ENCODE measurements at places on chromosomes 16 and 17.
A peak's percentile ranks its signal among the peaks of the same experiment; 100 is the strongest.

DNA sequence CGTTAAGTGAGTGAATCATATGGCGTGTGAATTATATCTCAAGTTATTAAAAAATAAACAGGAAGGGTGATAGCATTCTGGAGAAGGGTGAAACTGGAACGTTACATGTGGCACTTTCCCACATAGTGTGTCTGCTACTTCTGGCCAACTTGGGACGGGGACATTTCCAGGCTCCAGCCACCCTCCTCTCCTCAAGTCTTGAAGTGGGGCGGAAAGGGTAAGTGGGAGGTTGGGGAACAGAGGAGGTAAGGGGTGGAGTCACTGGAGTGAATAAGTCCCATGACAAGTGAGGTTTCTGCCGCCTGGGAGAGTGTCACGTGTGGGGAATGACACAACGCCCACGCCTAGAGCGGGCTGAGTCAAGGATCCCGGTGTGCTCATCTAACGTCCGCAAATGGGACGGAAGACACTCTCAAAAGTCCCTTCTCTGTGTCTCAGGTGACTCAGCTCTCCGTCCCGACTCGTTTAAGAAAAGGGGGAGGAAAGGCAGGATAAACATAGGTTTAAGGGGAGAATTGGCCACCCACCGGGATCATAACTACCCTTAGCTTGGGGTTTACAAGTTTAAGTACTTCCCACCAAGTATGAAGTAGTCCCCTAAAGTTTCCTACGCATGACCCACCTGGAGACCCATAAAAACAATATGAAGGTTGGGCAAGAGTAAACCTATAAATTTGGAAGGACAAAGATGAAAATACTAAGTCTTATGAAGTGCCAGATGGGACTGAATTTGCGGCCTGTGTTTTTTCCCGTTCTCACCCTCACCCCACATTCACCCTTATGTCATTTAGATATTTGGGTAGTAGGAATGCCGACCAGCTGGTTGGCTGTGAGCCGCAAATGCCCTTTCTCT lies 1.2 kb upstream of the SPAG9 start:
- DNase-seq: peak; percentile 34

- no peak for DNase-seq
Measured at GRCh38 chr16:67483731-67484525, 581 bp upstream of the AGRP start.

DNA sequence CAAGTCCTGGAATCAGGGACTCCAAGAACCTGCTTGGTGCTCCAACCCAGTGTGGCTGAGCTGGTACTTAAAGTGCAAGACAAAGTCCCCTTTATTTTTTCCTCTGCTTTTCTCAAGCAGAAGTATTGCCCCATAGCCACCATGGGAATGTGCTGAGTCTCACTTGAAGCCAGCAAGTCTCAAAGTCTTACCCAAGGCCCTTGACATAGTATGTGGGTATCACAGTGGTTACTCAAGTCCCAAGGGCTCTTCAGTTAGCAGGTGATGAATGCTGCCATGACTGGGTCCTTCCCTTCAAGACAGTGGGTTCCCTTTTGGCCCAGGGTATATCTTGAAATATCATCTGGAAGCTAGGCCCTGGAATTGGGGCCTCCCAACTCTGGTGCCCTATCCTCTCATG lies 30.5 kb upstream of the GINS3 start:
- DNase-seq: no peak

DNA sequence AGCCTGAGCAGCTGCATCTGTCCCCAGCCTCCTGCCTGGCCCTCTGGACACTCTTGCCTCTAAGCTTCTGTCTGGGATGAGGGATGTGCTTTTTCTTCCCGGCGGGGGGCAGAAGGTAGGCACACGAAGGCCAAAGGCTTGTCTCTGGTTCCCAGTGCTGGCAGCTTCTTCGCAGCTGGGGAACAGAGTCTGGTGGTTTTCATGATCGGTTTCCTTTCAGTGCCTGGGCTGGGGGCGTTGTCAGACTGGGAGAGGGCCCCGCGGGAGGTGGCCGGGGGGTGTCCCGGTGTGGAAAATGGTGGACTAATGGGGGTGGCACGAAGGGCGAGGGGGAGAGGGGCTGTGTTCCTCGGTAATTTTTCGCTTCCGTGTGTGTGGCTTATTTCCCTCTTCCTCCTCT lies 988 bp downstream of the RAP1GAP2 start:
- DNase-seq: no peak

DNA sequence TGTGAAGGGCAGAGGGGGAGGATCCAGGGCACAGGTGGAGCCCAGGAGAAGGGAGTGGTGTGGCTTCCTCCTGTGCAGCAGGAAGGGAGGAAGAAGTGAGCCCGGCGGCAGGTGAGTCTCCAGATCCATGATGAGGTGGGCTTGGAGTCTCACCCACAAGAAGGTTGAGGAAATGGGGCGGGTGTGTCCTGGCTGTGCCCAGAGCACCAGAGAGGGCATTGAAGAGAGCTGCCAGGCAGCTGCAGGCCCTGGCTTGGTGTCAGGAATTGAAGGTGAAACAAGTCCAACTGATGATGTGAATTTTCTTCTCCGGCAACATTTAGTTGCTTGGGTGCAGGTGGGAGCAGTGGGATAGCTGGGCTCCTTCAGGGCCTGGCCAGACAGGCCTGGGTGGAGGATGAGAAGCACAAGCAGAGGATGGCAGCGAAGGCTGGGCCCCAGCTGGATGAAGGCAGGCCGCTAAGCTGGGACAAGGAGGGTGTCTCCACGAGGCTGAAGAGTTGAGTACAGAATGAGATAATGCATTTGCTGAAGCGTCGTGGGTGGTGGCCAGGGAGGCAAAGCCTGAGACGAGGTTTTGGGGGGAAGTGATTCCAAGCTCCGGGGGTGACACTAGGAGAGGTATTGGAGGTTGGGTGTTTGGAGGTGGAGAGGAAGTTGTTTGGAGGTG lies 18.3 kb downstream of the NT5M start:
- DNase-seq: no peak

- no peak for DNase-seq
Measured at GRCh38 chr17:356671-357434, 4.2 kb upstream of the RPH3AL start.

Data from GM19239 (cell line).